ENCODE measurements at places on chromosomes 16 and 17. TPM values are rescaled to one million over a fixed set of nuclear protein-coding genes. Genes with fewer than 3 reads are reported as not detected.
A peak's percentile ranks its signal among the peaks of the same experiment; 100 is the strongest.

DNA sequence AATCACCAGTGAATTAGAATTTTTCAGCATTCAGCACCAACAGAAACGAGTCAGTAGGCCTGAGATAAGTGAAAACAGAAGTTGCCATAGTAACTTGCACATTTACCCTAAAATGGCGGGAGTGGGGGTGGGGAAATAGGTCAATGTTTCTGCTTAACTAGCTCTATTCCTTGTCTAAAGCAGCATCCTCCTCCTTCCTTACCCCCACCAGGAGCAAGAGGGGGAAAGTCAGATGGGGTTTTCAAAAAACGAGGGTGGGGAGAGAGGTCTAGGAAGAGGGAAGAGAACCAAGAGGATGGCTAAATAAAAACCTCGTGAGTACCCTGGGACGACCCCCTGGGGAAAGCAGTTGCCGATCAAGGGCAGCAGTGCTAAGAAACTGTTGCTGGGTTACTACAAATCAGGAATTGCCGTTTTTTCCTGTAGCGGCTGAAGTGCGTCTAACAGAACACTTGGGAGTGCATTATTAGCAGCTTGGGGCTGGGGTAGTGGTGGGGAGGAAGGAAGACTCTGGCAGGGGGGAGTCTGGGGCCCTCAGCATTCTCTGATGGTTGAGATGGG lies 34.4 kb upstream of the MNT start:
- H3K27me3 ChIP-seq = no peaks in the 10 kb centered on the region
- H3K36me3 ChIP-seq = peaks cover 3% of the 10 kb centered on the region
- no peak overlapping the region for H3K4me3 ChIP-seq

DNA sequence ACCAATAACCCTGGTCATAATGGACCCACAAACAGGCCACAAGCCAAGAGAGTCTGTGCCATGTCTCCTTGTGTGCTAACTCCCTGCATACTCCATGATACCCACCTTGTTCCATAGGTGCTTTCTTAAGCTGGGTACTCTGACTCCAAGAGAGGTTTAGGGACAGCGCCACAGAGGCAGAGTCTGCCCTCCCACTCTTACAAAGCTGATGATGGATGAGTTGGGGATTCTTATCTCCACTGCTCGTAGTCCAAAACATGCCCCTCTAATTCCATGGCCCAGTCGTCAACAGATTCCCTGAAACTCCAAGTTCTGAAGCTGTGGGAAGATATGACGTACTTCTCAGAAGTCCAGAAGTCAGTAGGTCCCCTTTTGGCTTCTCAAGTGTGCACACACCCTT lies 184.4 kb upstream of the CCL2 start:
- DNase-seq = no peak
- no peaks in the 10 kb centered on the region for H3K36me3 ChIP-seq
- H3K4me1 ChIP-seq = no peaks in the 10 kb centered on the region
- no peak overlapping the region for H3K27ac ChIP-seq
- H3K4me3 ChIP-seq = no peak overlapping the region

GRCh38 chr17:75877752-75878173 lies 618 bp downstream of the TRIM47 start:
- H3K27ac ChIP-seq = peak overlapping the region; percentile 71
- H3K27me3 ChIP-seq = peaks cover 9% of the 10 kb centered on the region
- peak overlapping the region; percentile 26 for H3K4me3 ChIP-seq
- no peaks in the 10 kb centered on the region for H3K36me3 ChIP-seq

- no peak overlapping the region for H3K27ac ChIP-seq
- no peak for DNase-seq
- no peak overlapping the region for H3K4me3 ChIP-seq
- H3K27me3 ChIP-seq = no peaks in the 10 kb centered on the region
- no peaks in the 10 kb centered on the region for H3K36me3 ChIP-seq
- H3K4me1 ChIP-seq = no peaks in the 10 kb centered on the region
Observed at GRCh38 chr17:11565591-11565990, 32.7 kb upstream of the DNAH9 start.

MMP2 gene
- total RNA-seq = 107 TPM

MMP25 gene
- total RNA-seq = 0.60 TPM

GRCh38 chr17:37710344-37710886 lies 34.4 kb downstream of the HNF1B start:
- H3K4me1 ChIP-seq = peaks cover 23% of the 10 kb centered on the region
- H3K27ac ChIP-seq = peak overlapping the region; percentile 99
- H3K36me3 ChIP-seq = no peaks in the 10 kb centered on the region
- H3K4me3 ChIP-seq = no peak overlapping the region
- DNase-seq = peak; percentile 96

IGF2BP1 gene
- 42.9 TPM for total RNA-seq

DNA sequence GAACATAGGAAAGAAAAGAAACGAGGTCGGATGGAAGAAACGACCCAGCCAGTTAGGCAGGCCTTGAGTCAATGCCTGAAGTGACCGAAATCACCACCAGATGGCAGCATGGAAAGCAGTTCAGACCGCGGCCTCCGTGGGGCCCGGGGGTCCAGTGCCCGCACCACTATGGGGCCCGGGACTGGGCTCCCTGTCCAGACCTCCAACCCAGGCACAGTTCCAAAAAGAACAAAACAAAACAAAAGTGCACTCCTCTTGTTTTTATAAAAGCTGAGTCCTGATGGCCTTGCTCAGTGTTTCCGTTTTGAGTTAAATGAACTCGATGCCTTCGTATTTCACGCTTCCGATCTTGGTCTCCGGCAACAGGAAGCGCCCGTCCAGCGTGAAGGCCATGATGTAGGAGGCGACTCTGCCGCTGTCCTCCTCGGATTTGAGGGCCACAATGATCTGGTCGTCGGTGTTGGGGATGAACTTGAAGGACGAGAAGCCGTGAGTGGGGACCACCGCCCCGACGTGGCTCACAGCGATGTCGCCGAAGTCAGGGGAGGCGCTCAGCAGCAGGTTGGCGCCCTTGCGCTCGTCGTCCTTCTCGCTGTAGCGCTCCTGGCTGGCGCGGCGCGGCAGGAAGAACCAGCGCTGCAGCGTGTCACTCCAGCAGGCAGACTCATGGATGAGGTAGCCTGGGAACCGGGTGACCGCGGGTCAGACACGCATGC lies 13.7 kb upstream of the LGALS3BP start:
- H3K27ac ChIP-seq = no peak overlapping the region
- peak; percentile 74 for DNase-seq
- H3K4me1 ChIP-seq = peaks cover 9% of the 10 kb centered on the region
- no peak overlapping the region for H3K4me3 ChIP-seq
- H3K27me3 ChIP-seq = no peaks in the 10 kb centered on the region
- H3K36me3 ChIP-seq = no peaks in the 10 kb centered on the region

GJC1 gene
- total RNA-seq = 11.4 TPM

MT1E gene
- 42.3 TPM for total RNA-seq

DNA sequence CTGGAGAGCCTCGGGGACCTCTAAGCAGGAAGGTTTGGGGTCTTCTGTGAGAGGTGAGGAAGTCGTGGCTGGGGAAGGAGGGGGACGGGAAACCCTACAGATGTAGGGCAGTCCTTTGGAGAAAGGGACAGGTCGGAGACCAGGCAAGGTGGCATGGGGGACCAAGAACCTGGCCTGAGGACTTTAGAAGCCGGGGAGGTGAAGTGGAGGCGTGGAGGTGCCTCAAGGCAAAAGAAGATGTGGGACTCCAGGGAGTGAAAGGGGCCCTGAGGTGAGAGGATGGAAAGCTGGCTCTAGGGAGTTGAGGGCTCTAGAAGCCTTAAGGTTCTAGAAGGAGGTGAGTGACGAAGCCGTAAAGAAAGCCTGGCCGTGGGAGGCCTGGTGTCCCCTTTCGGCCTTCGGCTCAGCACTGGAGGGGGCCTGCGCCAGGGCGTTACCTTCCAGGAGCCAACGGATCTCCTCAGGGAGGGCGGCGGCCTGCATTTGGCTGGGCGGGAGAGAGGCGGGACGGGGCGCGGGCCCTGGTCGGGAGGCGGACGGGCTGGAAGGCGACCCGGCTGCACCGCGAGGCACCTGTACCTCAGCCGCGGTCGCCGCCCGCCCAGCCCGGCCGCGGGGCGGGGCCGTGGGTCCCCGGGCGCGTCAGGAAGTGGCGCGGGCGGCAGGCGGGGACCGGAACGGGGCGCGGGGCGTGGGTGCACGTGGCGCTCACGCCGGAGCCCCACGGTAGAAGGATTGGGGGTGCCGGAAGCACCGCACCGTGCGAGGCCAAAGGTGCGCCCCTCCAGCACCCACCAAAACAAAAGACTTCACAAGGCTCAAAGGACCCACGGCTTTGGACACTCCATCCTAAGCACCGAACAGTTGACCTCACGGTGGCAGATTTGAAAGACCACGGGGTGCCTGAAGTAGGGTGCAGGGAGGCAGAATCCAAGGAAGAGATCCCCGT lies at the start of gene SKAP1:
Gene SKAP1, minus strand, starts transcription at position 577 of the 949 bp plus-strand sequence.
- no peaks in the 10 kb centered on the region for H3K36me3 ChIP-seq
- H3K4me1 ChIP-seq = no peaks in the 10 kb centered on the region
- peak; percentile 13 for DNase-seq
- no peak within 1 kb of the TSS for H3K27ac ChIP-seq
- no peak within 1 kb of the TSS for H3K4me3 ChIP-seq

GRCh38 chr17:50532452-50533024 lies at the start of gene EPN3:
TSS of gene EPN3 (plus strand) at chr17:50532735. CDS start at chr17:50536557, 3,822 bp downstream.
- peaks cover 2% of the 10 kb centered on the region for H3K27me3 ChIP-seq
- peak within 1 kb of the TSS; percentile 42 for H3K4me3 ChIP-seq
- peak; percentile 72 for DNase-seq
- peak within 1 kb of the TSS; percentile 68 for H3K27ac ChIP-seq
- no peaks in the 10 kb centered on the region for H3K36me3 ChIP-seq

- no peaks in the 10 kb centered on the region for H3K27me3 ChIP-seq
- no peak overlapping the region for H3K4me3 ChIP-seq
- H3K36me3 ChIP-seq = no peaks in the 10 kb centered on the region
- DNase-seq = no peak
Observed at GRCh38 chr16:66256919-66257318, 109.6 kb upstream of the CDH5 start.

All from hepatocyte (in vitro differentiated cells).